DMS53 (cell line): ENCODE measurements at places on chromosomes 12 and 14.

DNA sequence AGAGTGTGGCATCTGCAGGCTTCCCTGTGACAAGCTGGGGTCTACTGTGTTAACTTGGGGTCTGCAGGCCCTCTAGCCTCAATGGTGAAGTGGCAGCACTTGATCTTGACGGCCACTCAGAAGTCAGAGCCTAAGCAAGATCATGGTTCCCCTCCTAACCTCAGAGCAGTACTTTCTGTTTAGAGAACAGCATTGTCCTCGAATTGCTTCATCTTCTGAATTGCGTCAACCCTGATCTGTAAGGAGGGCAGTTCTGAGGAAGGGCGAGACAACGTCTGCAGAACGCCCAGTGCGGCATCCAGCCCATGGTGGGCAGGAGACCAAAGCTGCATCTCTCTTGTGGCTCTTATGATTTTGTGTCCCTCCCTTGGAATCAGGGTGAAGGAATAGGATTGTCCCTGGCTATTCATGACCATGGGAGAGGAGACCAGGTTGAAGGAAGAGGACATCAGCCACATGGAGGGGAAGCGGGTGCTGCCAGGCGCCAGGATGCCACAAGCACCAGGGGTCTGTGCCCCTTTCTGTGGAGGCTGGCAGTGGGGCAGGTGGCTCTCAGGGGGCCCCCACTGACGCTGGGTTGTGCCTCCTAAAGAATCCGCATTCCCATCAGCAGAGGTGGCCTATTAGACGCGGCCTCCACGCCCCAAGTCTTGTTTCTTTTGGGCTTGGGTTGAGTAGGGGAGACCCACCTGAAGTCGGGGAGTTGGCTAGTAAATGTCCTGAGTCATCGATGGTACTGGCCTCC lies 2.2 kb downstream of the SERPINA9 start:
- DNase-seq: no peak

DNA sequence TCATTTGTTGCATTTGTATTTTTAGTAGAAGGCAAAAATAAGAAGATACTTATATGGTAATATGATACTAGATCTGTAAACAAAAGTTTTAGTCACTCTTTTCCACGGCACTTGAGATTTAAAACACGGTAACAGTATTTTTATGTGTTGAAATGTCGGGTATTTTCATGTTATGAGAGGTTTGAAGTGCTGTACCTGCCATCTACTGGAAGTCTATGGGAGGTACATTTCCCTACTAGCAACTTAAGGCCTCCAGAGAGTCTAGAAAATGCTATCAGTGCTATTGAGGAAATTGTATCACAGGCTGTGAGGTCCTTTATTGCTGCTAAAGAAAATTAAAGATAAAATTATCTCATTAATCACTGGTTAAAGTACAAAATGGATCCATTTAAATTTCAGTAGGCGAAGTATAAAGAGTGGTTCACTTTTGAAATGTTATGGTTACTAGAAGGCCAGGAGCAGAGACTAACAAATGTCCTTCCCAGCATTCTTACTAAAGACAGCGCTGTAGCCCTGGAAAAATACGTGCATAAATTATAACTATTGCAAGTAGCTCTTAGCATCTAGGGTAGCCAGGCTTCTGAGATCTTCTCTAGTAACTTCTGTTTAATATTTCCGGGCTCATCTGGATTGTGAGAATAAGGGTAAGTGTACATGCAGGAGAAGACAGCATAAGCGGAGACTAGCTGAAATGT lies 77.6 kb upstream of the PRKD1 start:
- DNase-seq: peak; percentile 77

GRCh38 chr14:90610346-90611040 lies 205.7 kb downstream of the TTC7B start:
- no peak for DNase-seq

DNA sequence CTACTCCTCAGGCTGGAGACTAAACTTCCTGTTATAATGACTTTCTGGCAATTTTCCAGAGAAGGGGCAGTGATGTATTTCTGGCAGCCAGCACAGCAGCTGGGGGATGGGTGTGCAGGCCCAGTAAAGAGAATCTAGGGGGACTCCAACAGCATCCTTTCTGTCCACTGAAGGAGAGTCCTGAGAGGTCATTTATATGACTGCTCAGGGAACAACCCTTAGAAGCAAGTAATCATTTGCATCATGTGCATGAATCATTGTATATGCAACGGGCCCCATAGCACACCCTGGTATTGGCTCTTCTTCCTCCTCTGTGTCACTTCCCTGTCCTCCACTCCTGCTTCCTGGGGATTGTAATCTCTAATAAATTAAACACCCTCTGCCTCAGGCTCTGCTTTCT lies 493.8 kb downstream of the RPS29 start:
- peak; percentile 2 for DNase-seq

DNA sequence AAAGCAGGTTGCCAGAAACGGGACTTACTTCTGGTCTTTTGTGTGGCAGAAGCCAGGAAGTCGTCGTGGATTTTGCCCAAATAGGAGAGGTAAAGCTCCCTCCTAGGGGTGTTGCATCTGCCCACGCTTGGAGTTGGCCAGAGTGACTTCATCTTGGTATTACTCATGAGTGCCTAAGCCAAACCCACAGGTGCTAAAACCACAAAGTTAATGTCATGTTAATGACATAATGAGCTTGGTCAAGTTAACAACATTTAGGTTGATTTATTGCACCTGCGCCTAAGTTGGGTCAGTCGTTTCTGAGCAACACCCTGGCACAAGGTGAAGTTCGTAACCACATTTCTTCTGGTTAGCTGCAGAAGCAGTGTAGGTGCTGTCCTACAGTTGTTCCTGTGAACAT lies 225.2 kb downstream of the FUT8 start:
- DNase-seq: no peak
